ENCODE measurements at places on chromosomes 3 and 15.

GRCh38 chr3:196210673-196211556 is at the start of gene ZDHHC19:
Gene ZDHHC19 (minus strand): TSS chr3:196211400. CDS start chr3:196211315, 85 bp downstream.
- no peak for DNase-seq

DNA sequence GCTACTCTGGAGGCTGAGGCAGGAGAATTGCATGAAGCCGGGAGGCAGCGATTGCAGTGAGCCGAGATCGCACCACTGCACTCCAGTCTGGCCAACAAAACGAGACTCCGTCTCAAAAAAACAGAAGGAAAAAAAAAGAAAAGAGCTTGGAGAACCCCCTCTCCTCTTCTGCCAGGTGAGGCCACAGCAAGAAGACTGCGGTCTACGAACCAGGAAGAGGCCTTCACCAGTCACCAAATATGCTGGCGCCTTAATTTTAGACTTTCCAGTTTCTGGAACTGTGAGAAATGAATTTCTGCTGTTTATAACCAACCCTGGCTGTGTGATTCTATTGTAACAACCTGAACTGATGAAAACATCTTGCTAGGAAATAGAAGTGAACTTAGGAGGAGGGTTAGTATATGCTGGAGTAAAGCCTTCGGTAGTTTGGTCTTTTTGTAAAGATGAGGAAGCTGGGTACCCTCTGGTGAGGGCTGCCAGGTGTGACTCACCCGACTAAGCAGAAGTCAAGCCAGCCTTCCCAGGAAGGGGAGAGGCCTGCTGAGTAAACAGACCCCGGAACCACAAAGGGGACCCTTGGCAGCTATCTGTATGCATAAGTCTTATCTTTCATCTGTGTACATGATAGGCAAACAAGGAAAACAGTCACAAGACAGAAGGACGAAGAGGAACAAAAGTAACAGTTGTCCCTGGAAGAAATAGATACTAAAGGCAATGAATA is 78.7 kb downstream of the KLF13 start:
- no peak for DNase-seq

GRCh38 chr15:41894791-41895463 is 1.1 kb upstream of the SPTBN5 start:
- DNase-seq = peak; percentile 55

DNA sequence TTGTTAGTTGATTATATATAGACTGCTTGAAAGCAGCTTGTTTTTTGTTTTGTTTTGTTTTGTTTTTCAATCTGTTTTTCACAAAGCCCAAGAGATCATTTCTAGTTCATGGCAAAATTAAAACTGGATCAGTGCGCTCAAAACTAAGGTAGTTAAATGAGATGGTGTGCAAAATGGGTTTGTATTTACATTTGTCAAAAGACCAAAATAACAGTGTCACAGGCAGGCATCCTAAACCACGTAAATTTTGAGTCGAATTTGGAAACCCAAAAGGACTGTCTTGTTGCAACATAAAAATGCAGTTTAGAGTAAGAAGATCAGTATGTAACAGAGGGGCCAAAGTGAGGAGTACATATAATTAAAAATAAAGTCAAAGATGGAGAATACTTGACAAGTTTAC is 2.4 kb downstream of the DMXL2 start:
- DNase-seq = no peak

- DNase-seq = no peak
Measured at GRCh38 chr3:4044619-4045018, 245.4 kb downstream of the LRRN1 start.

All from thoracic aorta (tissue), 2 donors.